ENCODE measurements at places on chromosomes 13 and 19. TPM values are rescaled to one million over a fixed set of nuclear protein-coding genes. Genes with fewer than 3 reads are reported as not detected.

- H3K4me3 ChIP-seq = no peak overlapping the region
- no peaks in the 10 kb centered on the region for H3K4me1 ChIP-seq
- H3K36me3 ChIP-seq = peaks cover 3% of the 10 kb centered on the region
- DNase-seq = no peak
- no peak overlapping the region for H3K27ac ChIP-seq
- no peaks in the 10 kb centered on the region for H3K27me3 ChIP-seq
Observed at GRCh38 chr19:42335374-42335936, 10.0 kb downstream of the MEGF8 start.

- no peaks in the 10 kb centered on the region for H3K36me3 ChIP-seq
- no peak overlapping the region for H3K27ac ChIP-seq
- no peaks in the 10 kb centered on the region for H3K4me1 ChIP-seq
- no peak overlapping the region for H3K4me3 ChIP-seq
Observed at GRCh38 chr13:21035498-21035897, 25.9 kb downstream of the LATS2 start.

DNA sequence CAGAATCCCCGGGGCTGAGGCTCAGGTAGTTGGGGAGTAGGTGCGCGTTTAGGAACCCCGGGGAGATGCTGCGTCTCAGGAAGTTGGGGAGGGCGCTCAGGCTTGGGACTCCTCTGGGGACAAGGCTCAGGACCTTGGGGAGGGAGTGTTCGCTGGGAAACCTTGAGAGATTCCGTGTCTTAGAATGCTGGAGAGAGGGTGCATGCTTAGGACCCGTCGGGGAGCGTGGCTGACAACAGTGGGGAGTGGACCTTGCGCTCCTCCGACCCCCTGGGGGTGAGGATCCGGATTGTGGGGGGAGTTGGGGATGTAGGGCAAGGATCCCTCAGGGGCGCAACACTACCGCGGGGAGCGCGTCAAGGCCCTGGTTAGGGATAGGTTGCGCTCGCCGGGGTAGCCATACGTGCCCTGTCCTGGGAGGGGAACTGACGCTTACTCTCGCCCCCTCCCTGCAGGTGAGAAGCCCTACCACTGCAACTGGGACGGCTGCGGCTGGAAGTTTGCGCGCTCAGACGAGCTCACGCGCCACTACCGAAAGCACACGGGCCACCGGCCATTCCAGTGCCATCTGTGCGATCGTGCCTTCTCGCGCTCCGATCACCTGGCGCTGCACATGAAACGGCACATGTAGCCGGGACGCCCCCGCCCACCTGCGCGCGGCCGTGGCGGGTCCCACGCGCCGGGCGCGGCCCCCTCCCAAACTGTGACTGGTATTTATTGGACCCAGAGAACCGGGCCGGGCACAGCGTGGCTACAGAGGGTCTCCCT, 2.0 kb downstream of the KLF2 start:
- peaks cover 52% of the 10 kb centered on the region for H3K4me1 ChIP-seq
- peak overlapping the region; percentile 98 for H3K4me3 ChIP-seq
- peaks cover 37% of the 10 kb centered on the region for H3K36me3 ChIP-seq
- peak overlapping the region; percentile 86 for H3K27ac ChIP-seq
- DNase-seq = peak; percentile 71

- no peaks in the 10 kb centered on the region for H3K36me3 ChIP-seq
- peaks cover 79% of the 10 kb centered on the region for H3K4me1 ChIP-seq
- DNase-seq = peak; percentile 91
- peak overlapping the region; percentile 96 for H3K27ac ChIP-seq
- peak overlapping the region; percentile 67 for H3K4me3 ChIP-seq
- no peaks in the 10 kb centered on the region for H3K27me3 ChIP-seq
Observed at GRCh38 chr19:35211545-35212230, 16.9 kb downstream of the FAM187B start.

DNA sequence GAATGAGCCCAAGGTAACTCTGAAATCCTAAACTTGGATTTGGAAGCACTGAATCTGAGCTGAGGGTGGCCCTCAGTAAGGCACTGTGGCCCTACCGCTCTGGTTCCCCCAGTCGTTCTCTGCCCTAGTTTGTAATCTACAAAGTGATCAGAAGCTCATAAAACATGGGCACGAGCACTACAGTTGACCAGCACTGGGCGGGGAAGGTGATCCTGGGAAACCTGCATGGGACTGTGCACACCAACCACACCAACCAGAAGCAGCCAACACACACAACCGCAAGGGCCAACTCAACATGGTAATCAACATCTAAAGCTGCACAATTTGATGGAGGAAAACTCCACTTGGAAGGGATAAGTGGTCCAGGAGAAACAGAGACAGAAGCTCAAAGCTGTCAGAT, 22.9 kb downstream of the SLC7A1 start:
- no peak overlapping the region for H3K27ac ChIP-seq
- H3K27me3 ChIP-seq = no peaks in the 10 kb centered on the region
- H3K4me3 ChIP-seq = no peak overlapping the region
- H3K4me1 ChIP-seq = no peaks in the 10 kb centered on the region

DNA sequence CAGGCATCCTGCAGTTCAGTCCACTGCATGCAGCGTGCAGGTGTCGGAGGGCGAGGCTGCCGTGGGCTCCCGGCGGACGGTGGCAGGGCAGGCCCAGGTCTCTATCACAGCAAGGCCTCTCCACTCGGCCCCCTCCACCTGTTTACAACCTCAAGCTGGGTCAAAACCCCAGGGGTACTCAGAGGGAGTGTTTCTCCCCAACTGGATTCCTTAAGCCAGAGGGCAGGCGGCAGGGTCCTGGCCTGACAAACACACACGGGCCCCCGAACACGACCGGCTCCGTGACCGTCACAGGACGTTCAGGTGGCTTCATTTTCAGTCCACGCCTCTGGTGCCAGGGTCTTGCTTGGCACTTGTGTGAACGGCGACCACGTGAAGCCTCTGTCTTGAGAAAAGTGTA, 23.5 kb downstream of the RASA3 start:
- peaks cover 57% of the 10 kb centered on the region for H3K36me3 ChIP-seq
- peak overlapping the region; percentile 75 for H3K27ac ChIP-seq
- peak overlapping the region; percentile 69 for H3K4me3 ChIP-seq
- H3K4me1 ChIP-seq = peaks cover 87% of the 10 kb centered on the region
- no peaks in the 10 kb centered on the region for H3K27me3 ChIP-seq

GRCh38 chr13:28538932-28539331, 44.0 kb upstream of the FLT1 start:
- DNase-seq = no peak
- no peaks in the 10 kb centered on the region for H3K4me1 ChIP-seq
- H3K4me3 ChIP-seq = no peak overlapping the region
- no peaks in the 10 kb centered on the region for H3K27me3 ChIP-seq

GRCh38 chr13:26257049-26257448, 3.1 kb downstream of the CDK8 start:
- H3K27ac ChIP-seq = no peak overlapping the region
- H3K36me3 ChIP-seq = no peaks in the 10 kb centered on the region
- H3K4me1 ChIP-seq = peaks cover 22% of the 10 kb centered on the region
- H3K4me3 ChIP-seq = peak overlapping the region; percentile 9

- no peaks in the 10 kb centered on the region for H3K27me3 ChIP-seq
- peaks cover 32% of the 10 kb centered on the region for H3K4me1 ChIP-seq
- peak overlapping the region; percentile 33 for H3K4me3 ChIP-seq
- no peak overlapping the region for H3K27ac ChIP-seq
Observed at GRCh38 chr13:29817604-29818378, 32.6 kb downstream of the UBL3 start.

DNA sequence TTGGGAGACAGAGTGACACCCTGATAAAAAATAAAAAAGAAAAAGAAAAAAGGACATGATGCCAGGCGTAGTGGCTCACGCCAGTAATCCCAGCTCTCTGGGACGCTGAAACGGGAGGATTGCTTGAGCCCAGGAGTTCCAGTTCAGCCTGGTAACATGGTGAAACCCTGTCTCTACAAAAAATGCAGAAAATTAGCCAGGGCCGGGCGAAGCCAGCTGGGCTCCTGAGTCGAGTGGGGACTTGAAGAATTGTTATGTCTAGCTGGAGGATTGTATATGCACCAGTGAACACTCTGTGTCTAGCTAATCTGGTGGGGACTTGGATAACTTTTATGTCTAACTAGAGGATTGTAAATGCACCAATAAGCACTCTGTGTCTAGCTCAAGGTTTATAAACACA, 32.3 kb downstream of the TMPRSS9 start:
- no peaks in the 10 kb centered on the region for H3K4me1 ChIP-seq
- no peak overlapping the region for H3K4me3 ChIP-seq
- no peak for DNase-seq
- H3K27me3 ChIP-seq = no peaks in the 10 kb centered on the region
- H3K27ac ChIP-seq = no peak overlapping the region

GRCh38 chr13:91020461-91021034, 326.9 kb upstream of the MIR17HG start:
- no peak for DNase-seq
- no peak overlapping the region for H3K4me3 ChIP-seq
- no peaks in the 10 kb centered on the region for H3K36me3 ChIP-seq

GRCh38 chr13:23889615-23890607, 711 bp upstream of the MIPEP start:
- no peak overlapping the region for H3K27ac ChIP-seq
- peak overlapping the region; percentile 69 for H3K4me3 ChIP-seq
- no peaks in the 10 kb centered on the region for H3K27me3 ChIP-seq
- DNase-seq = peak; percentile 10
- H3K36me3 ChIP-seq = peaks cover 2% of the 10 kb centered on the region

- H3K27me3 ChIP-seq = no peaks in the 10 kb centered on the region
- H3K36me3 ChIP-seq = no peaks in the 10 kb centered on the region
- H3K27ac ChIP-seq = no peak overlapping the region
- no peak overlapping the region for H3K4me3 ChIP-seq
Observed at GRCh38 chr19:12555456-12555930, 4.2 kb upstream of the ZNF564 start.

FUT6 gene
- total RNA-seq = not detected

KLK13 gene
- total RNA-seq = not detected

All from CD4-positive, CD25-positive, alpha-beta regulatory T cell (primary cell).